ENCODE measurements at places on chromosomes 2 and 18. TPM values are rescaled to one million over a fixed set of nuclear protein-coding genes. Genes with fewer than 3 reads are reported as not detected.

HRH4 gene
- not detected for total RNA-seq

SETBP1 gene
- 0.47 TPM for total RNA-seq

FAM237A gene
- not detected for total RNA-seq

CCDC68 gene
- total RNA-seq = 6.5 TPM

LINC00305 gene
- total RNA-seq = not detected

CDK5R2 gene
- total RNA-seq = 3.9 TPM

WDR75 gene
- total RNA-seq = 59.3 TPM

RAD51AP2 gene
- not detected for total RNA-seq

TRIB2 gene
- total RNA-seq = 0.91 TPM

UNC50 gene
- 44.6 TPM for total RNA-seq

SOX11 gene
- not detected for total RNA-seq

CPLX4 gene
- not detected for total RNA-seq

DSG4 gene
- total RNA-seq = not detected

TLX2 gene
- total RNA-seq = 0.48 TPM

NEB gene
- total RNA-seq = 0.20 TPM

CCBE1 gene
- 15.7 TPM for total RNA-seq

TMEFF2 gene
- 0.34 TPM for total RNA-seq

SCG2 gene
- 0.98 TPM for total RNA-seq

KCNG2 gene
- not detected for total RNA-seq

GPR45 gene
- total RNA-seq = not detected

ESPNL gene
- 0.15 TPM for total RNA-seq

AMER3 gene
- total RNA-seq = not detected

ARHGEF4 gene
- total RNA-seq = 7.4 TPM

CBLN2 gene
- 0.42 TPM for total RNA-seq

VWA3B gene
- 0.33 TPM for total RNA-seq

RPE gene
- 58.9 TPM for total RNA-seq

GKN2 gene
- total RNA-seq = 2.2 TPM

LCT gene
- 0.05 TPM for total RNA-seq

CXCR1 gene
- total RNA-seq = not detected

All from A549 treated with Mapracorat at 1 μM for 4 hours (cell line).